Mesenteric fat pad (tissue), 1 donor: ENCODE measurements at places on chromosomes 13 and 19. TPM values are rescaled to one million over a fixed set of nuclear protein-coding genes. Genes with fewer than 3 reads are reported as not detected.

The PLPP2 gene
- total RNA-seq = 7.9 TPM

The MBD3L2 gene
- not detected for total RNA-seq

The PGLYRP1 gene
- 1.6 TPM for total RNA-seq

The LENG9 gene
- total RNA-seq = 8.3 TPM

The CBARP gene
- total RNA-seq = 6.2 TPM

The TMPRSS9 gene
- total RNA-seq = not detected

The ZNF563 gene
- total RNA-seq = 2.0 TPM

The SPRED3 gene
- 2.2 TPM for total RNA-seq

- no peak for DNase-seq
Measured at GRCh38 chr19:40611096-40611495, 9.9 kb downstream of the LTBP4 start.

- no peak for DNase-seq
Measured at GRCh38 chr13:45817833-45818232, 33.7 kb downstream of the SIAH3 start.

- no peak for DNase-seq
Measured at GRCh38 chr19:47253467-47253881, 2.9 kb upstream of the CCDC9 start.

GRCh38 chr13:55298201-55298600 lies 1842.5 kb upstream of the PRR20A start:
- DNase-seq = no peak

- peak; percentile 94 for DNase-seq
Measured at GRCh38 chr19:12965017-12965811, 4.2 kb upstream of the DAND5 start.

GRCh38 chr19:16336571-16336970 lies 11.9 kb downstream of the KLF2 start:
- no peak for DNase-seq

GRCh38 chr13:24076109-24076508 lies 84.4 kb upstream of the SPATA13 start:
- DNase-seq = no peak

- no peak for DNase-seq
Measured at GRCh38 chr13:106143930-106144709, 391.3 kb downstream of the EFNB2 start.

DNA sequence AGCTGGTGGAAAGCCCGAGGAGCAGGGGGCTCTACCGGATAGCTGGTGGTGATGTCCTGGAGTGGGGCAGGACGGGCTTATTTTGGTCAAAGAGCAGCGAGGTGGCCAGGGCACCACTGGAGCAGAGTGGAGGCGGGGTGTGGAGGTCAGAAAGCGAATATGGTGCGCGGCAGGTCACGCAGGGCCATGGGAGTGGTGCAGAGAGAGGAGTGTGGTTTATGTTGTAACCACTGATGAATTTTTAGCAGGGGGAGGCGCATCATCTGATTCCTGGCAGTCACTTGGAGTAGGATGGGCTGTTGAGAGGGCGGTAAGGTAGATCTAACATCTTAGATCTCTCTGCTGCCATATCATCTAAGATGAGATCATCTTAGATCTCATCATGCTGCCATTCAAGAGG lies 1.4 kb upstream of the ZNF414 start:
- no peak for DNase-seq

DNA sequence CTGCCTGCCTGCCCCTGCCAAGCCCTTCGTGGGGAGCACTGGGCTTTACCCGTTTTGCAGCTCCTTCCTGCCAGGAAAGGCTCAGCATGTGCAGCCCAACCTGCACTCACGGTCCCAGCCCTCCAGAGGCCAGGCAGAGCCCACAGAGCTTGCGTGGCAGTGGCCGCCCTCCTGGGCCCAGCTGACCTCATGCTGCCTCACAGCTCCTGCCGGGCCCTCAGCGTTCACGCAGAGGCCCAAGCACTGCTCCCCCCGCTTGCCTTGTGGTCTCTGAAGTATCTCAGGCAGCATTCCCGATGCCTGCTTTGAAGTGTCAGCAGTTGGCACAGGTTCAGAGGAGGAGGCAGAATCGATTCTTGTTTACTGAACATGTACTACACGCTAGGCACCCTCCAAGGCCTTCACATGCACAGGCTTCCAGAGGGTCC lies 32.5 kb downstream of the CAPN12 start:
- DNase-seq = no peak

DNA sequence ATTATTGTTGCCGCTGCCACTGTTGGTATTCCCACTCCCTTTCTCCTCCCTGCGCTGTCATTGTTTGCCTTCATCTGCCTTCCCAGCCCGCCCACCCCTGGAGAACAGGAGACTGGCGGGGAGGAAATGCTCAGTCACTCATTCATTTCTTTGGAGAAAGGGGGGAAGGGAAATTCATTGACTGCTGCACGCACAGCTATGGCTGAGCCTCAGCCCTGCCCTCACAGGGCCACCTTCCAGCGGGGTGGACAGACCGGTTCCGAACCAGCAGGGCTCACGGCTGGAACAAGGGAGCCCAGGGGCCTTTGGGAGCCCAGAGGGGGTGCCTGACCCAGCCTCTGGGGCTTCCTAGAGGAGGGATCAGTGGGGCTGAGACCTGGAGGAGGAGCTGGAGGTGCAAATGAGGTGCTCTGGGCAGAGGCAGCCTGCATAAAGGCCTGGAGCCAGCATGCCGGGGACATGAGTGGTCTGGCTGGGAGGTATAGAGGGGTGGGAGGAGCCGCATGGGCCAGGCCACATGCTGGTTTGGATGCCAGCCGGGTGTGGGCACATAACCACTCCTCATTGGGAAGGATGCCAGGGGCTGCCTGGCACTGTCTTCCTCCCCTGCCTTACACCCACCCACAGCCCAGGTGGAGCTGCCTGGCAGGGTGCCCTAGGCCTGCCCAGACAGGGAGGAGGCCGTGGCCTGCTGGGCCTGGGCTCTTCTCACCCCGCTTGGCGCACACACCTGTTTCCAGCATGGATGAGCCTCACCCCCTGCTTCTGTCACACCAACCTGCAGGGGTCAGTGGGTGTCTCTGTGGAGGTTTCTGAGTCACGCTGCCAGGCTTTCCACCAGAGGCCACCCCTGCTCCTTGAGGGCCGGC lies 26.8 kb downstream of the PPP5C start:
- peak; percentile 85 for DNase-seq

DNA sequence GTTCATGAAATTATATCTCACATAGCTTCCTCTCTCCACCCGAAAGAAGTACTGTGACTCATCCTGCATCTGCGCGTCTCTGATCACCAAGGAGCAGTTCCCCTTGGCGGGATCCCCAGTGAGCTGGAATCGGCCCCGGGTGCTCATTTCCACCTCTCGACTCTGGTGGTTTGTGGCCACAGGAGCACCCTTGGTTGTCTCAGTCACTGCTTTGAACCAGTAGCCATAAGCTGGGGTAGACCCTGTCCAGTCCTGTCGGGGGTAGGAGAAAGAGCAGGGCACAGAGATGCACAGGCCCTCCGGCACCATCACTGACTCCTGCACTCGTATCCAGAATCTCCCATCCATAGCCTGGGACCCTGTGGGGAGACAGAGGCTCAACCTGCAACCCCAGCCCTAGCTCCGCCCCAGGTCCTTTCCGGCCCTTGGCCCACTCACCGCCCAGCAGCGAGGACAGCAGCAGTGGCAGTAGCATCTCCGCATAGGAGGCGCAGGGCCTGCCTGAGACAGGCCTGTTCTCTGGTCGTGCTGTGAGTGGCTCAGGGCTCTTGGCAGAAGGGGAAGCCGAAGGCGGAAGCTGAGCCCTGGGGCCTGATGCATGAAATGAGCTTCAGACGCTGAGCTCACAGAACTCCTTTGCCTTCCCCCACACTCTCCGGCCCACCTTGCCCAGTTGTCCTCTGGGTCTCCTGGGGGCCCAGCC lies at the start of gene SIGLEC10:
TSS of gene SIGLEC10 (minus strand) at position 536 of the 703 bp plus-strand sequence. CDS start at position 475, 61 bp downstream.
- no peak for DNase-seq

DNA sequence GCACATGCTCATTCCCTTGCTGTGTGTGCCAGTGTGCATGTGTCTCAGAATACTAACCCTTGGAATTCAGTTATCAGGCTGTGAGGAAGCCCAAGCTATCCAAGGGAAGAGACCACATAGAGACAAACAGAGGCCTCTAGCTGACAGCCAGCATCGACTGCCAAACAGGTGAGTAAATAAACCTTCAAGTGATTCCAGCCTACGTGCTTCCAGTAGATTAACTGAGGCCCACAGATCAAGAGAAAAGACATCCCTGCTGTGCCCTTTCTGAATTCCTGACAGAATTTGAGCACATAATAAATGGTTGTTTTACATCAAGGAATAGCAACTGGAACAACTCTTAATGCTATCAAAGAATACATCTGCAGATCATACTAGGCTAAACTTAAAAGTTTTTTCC lies 17.5 kb downstream of the ZC3H13 start:
- no peak for DNase-seq

GRCh38 chr13:98826146-98826545 lies 73.7 kb upstream of the SLC15A1 start:
- DNase-seq = no peak

DNA sequence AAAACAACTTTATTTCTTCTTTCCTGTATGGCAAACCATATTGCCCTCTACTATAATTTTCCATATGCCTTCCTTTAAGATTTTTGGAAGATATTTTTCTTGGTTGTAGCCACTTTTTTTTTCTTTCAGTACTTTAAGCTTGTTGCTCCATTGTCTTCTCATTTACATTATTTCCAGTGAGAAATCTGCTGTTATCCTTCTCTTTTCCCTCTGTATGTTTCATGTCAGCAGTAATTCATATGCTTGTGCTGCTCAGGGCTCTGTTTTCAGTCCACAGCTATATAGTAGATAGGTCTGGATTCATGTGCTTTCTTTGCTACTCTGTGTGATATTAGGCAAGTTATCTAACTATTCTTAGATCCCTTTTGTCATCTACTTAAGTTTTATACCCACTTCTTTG lies 267.6 kb downstream of the OXGR1 start:
- no peak for DNase-seq

GRCh38 chr19:28968721-28969120 lies 244.2 kb downstream of the UQCRFS1 start:
- DNase-seq = no peak

DNA sequence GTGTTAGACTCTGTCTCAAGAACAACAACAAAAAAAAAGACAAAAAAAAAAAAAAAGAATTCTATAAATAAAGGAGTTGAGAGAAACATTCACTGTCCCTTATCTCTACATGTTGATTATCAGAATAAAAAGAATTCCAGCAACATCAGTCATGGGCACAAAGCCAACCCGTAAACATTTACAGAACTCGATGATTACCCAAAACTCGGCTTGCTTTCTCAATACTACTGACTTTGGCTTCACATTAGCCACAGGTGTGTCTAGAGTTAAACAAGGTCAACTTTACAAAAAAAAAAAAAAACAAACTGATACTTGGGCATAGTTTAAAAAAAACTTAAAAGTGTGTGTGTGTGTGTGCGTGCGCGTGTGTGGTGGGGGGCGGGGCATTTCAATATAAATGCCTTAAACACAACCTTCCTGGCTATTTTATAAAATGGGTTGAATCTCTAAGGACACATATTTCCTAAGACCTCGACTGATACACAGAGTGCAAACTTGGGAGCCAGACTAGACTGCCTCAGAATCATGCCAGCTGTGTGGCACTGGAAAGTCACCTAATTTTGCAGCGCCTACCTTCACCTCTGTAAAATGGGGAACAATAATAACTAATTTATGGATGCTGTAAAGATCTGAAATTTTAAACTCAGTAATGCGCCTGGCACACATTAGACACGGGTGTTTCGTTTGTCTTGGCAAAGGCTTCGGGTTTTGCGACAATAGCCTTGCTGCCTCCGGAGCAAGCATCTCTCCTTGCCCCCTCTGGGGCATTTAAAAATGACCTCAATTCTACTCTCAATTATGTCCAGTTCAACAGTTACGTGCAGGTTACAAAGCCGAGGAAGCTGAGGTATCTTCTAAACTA lies 922 bp downstream of the EBPL start:
- DNase-seq = no peak

DNA sequence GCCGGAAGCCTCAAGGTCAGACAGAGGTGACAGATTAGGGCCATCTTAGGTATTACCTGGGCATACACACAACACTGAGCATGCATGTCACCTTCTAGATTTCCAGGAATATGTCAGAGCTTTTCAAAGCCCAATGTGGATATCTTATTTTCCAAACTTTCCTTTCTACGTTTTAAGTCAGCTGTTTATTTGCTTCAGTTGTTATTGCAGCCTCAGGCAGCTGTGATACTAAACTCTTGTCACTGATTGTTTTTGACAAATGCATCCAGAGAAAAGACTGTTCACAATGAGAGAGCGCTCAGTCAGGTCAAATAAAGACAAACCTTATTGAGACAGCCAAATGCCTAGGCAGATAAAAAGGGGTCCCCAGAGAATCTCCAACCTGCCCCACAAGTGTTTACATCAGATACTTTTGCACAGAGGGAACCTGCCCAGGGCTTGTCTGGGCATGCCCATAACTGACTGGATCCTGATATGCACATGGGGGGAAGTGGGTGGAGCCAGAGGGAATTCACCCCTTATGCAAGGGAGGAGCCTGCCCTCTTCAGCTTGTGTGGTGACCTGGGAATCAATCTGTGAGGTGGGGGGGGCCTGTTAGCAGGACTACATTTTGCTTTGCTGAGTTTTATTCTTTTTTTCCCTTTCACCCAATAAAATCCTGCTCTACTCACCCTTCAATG lies 28.5 kb downstream of the MED4 start:
- DNase-seq = no peak

DNA sequence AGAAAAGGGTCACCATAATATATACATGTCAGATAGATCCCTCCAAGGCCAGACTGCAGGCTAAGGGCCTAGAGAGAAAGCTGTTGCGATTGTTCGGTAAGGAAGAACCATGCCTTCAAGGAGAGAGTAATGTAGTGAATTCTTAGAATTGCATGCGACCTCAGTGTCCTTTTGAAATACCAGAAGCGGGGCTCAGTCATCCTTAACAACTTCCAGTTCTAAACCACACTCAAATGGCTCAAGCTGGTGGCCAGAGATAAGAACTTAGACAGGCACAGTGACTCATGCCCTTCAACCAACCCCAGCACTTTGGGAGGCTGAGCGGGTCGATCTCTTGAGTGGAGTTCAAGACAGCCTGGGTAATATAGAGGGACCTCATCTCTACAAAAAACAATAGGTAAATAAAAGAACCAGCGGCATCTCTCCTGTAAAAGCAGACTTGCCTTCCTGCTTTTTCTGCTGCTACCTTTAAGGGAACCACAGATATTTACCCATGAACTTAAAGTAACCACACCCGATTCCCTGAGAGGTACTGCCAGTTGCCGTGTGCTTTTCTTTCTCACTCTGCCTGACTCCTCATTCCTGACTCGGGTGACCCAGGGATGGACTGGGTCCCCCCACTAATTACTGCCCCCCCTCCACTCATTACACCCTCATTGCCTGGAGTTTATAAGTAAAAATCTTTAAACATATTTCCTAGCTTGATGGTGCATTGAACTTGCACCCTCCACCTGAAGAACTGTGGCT lies 15.4 kb upstream of the SIGLEC6 start:
- no peak for DNase-seq

- no peak for DNase-seq
Measured at GRCh38 chr13:23348262-23349127, 85.0 kb downstream of the SACS start.
